ENCODE measurements at places on chromosomes 16 and 17.

DNA sequence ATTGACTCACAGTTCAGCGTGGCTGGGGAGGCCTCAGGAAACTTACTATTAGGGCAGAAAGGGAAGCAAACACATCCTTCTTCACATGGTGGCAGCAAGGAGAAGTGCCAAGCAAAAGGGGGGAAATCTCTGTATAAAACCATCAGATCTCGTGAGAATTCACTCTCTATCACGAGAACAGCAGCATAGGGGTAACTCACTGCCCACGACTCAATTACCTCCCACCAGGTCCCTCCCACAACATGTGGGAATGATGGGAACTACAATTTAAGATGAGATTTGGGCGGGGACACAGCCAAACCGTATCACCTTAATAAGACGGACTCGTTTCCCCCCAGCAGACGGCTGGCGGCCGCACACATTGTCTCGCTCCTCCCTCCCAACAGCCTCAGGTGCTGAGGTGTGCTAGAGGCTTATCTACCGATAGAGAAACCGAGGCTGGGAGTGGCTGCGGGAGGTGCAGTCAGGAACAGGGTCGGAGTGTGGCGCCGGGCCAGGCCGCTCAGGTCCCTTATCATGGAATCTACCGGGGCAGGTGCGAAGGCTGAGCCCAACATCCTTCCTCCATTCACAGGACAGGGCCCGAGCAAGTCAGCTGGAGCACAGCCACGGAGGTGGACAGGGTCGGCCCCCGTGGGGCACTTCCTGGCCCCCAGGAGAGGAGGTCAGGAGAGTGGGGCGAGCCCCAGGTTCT, 4.9 kb upstream of the ZG16B start:
- DNase-seq: no peak

DNA sequence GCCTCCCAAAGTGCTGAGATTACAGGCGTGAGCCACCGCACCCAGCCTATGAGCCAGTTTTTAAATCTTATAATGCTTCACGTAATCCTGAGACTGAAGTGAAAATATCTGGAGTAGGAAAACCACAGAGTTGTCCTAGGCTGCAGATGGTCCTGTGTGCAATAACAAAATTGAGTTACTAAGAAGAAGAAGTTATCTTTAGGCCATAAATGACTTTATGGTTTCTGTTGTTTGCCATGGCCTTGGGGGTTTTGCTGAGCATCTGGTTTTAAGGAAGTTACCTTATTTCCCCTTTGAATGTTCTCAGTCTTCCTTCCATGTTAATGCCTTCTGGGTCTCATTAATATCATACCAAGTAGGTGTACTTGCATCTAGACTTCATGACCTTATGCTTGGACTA, 16.5 kb downstream of the NMT1 start:
- DNase-seq: no peak

DNA sequence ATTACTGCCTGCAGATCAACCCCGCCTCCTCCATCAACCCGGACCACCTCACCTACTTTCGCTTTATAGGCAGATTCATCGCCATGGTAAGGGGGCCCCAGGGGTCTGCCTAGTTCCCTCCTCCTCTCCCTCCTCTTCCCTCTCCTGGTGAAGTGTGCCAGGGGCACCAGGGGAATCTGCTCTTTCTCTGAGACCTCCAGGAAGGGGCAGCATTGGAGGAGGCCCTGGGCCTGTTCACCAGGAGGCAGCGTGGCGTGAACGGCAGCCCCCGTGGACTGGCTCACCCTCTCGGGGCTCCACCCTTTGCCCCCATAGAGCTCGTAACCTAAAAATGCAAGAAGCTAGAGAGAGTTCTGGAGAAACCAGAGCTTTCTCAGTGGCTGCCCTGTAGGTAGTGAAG, 17.1 kb upstream of the CLEC18A start:
- DNase-seq: no peak

DNA sequence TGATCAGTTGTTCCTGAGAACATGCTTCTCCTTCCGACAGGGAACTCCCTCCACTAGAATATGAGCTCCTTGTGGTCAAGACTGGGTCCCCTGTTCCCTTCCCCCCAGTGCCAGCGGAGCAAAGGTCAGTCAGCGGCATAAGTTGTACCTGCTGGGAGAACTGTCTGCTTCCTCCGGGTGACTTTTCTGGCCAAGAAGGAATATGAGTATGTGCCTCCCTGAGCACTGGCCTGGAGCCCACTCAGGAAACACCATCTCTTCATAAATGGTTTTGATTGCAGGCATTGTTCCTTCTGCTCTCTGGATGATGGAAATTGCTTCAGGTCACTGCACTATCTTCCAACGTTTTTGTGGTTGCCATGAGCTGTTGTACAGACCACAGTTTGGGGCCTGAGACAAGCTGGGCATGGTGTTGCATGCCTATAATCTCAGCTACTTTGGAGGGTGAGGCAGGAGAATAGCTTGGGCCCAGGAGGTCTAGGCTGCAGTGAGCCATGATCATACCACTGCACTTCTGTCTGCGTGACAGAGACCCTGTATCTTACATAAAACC, 2.9 kb upstream of the P4HB start:
- no peak for DNase-seq

DNA sequence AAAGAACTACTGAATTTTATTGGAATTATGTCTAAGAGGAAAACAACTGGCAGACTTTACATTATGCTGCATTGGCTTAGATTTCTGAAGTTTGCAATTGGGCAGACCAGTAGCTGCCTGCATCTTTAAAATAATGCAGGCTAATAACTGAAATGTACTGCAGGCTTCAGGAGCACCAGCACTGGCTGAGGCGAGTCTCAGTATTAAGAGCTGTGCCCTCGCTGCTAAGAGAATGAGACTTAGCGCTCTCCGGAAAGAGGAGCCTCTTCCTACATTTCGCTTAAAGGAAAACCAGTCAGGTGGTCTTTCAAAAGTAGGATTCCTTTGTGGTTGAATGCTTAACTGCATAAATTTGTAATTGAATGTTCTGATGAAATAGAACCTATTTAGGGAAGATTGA, 885 bp downstream of the CNTNAP4 start:
- DNase-seq: no peak

GRCh38 chr16:3612510-3613466, 1.4 kb upstream of the SLX4 start:
- DNase-seq: no peak

- peak; percentile 19 for DNase-seq
Observed at GRCh38 chr16:12067714-12068401, 91.3 kb downstream of the SNX29 start.

- no peak for DNase-seq
Observed at GRCh38 chr17:62974788-62975187, 8.8 kb downstream of the TANC2 start.

GRCh38 chr17:34579017-34579946, at the start of gene TMEM132E:
Gene TMEM132E, plus strand, starts transcription at chr17:34579582. Its CDS starts 1,495 bp downstream, at chr17:34581077.
- DNase-seq: peak; percentile 88

DNA sequence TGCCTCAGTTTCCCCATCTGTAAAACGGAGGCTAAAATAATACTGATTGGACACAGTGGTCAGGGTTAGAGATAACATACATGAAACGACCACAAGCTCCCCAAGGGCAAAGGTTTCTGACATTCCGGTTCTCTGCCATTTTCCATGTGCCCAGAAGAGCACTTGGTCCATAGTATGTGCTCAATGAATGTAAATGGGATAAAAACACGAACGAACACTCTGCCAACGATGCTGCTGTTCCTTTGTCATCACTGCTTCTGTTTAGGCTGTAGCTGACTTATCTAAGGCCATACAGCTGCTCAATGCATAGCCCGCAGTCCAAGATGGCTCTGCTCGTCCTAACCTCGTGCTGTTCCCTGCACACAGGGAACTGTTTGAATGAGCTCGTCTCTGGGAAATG, 102.0 kb downstream of the RMI2 start:
- DNase-seq: no peak

GRCh38 chr16:64470916-64471315, 650.9 kb downstream of the CDH11 start:
- DNase-seq: no peak

DNA sequence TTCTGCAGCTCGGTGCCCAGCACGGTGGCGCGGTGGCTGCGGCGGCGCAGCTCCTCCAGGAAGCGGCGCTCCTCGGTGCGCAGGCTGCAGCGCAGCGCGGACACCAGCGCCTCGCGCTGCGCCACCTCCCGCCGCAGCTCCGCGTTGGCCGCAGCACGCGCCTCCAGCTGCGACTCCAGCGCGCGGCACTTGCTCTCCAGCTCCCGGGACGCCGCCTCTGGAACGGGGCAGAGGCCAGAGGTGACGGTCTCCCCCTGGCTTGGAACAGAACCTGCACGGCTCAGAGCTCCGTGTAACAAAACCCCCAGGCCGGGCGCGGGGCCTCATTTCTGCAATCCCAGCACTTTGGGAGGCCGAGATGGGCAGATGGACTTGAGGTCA, 13.2 kb upstream of the CLUH start:
- peak; percentile 58 for DNase-seq

DNA sequence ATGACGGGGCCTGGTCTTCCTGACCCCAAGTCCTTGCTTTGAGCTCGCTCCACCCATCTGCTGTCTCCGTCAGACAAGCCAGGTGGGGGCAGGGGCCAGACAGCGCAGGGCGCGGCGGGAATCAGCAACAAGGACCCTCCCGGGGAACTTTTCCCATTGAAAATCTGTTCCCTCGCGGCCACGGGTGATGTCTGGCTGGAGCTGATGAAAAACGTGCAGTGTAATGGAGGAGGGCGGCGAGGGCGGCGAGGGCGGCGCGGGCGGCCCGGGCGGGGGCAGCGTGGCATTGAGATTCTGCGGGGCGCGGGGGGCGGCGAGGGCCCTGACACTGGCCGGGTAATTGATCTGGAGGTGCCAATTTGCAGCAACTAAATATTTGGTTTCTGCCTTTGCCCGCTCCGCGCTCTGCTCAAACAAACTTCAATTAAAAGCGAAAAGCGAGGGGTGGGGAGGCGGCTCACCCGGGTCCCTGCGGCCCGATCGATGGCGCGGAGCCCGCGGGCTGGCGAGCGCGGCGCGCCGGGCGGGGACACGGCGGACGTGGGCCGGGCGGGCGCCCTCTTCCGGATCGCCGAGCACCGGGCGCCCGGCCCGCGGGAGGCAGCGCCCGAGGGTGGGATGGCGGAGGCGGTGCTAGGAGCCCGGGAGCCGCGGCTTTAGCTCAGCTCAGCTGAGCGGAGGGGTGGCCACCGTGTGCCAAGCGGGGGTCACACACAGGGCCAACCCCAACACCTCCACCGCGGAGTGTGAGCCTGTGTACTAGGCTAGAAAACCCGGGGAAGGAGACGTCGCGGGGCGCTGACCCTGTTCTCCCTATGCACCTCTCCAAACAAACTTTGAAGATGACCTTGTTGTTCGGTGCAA, 32.4 kb downstream of the DCAKD start:
- peak; percentile 35 for DNase-seq

GRCh38 chr16:87789437-87790291, 23.9 kb upstream of the KLHDC4 start:
- no peak for DNase-seq

DNA sequence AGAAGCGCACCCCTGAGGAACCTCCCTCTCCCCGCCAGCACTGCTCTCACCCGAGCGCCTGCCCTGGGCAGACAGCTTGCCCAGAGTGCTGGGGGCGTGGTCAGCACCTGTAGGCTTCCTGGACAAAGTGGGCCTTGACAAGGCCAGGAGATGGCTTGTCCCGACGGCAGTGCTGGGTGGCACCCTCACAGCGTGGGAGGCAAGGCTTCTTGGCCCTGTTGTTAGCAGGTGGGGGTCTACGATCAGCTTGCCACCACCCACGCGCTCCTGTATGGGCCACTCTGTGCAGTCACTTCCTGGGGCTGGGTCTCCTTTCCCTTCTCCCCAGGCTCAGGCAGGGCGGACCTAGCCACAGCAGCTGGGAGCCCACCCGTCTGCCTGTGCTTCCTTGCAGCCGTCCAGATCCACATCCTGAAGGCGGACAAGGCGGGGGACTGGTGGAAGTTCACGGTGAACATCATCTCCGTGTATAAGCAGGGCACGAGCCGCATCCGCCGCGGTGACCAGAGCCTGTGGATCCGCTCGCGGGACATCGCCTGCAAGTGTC, 218.0 kb downstream of the NTN1 start:
- no peak for DNase-seq

- DNase-seq: no peak
Observed at GRCh38 chr17:44230140-44230539, 10.7 kb upstream of the UBTF start.

- no peak for DNase-seq
Observed at GRCh38 chr16:26667307-26667706, 399.4 kb upstream of the C16orf82 start.

DNA sequence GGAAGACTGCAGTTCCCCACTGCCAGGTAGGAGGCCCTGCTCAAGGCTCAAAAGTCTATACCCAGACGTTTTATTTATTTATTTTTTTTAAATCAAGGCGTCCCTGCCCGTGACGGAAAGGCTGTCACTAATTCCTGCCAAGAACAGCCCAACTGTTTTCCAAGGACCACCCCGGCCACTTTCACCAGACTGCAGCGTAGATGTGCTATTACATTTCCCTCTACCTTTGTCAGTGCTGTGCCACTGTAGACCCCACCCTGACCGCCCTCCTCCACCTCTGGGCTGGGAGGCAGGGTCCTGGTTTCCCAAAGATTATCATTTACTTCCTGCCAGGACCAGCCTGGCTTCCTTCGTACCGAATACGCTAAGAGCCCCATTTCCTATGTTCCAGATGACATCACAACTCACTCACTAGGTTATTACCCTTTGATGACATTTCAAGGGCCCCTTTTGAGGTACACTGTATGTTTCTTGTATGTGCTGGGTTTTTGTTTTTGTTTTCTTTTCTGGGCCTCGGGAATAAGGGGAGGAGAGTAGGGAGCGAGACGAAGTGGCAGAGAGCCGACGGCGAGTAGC, 6.3 kb upstream of the RNF227 start:
- DNase-seq: no peak

DNA sequence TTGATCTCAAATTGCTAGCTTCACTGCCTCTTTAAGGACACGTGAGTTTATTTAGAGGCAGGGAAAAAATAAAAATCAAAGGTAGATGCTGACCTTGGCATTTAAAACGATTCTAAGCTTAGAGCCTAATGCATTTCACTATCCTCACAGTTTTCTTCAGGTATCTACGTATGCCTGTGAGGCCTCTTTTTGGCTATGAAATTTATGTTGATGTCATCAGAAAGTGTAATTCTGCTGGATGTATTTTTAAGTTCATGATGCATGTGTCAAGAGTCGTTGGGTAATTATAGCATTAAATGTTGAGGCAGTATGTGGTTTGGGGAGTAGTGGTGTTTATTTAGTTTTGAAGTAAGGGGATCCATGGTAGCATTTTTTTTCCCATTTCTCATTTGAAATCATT, 4.2 kb upstream of the KRTAP3-2 start:
- no peak for DNase-seq

GRCh38 chr17:43878260-43879175, 28.8 kb downstream of the MPP2 start:
- peak; percentile 72 for DNase-seq

DNA sequence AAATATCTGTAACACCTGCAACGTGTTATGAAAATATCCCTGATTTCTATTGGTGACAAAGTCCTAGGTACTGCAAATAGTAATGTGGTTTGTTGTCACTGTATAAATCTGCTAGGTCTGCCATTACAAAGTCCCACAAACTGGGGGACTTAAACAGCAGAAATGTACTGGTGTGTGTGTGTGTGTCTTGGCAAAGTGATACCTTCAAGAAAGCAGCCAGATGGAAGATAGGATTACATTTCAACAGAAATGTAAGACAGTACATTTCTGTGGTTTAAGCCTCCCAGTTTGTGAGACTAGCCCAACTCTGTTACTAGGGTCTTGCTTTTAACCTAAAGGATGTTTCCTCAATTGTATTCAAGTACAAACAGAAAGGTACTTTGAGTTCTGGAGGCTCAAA, 531.7 kb downstream of the NPIPA7 start:
- DNase-seq: no peak

- DNase-seq: no peak
Observed at GRCh38 chr16:82738699-82739098, 111.9 kb downstream of the CDH13 start.
